Psoas muscle (tissue), 8 donors: ENCODE measurements at places on chromosomes 2 and 18. TPM values are rescaled to one million over a fixed set of nuclear protein-coding genes. Genes with fewer than 3 reads are reported as not detected.

DNA sequence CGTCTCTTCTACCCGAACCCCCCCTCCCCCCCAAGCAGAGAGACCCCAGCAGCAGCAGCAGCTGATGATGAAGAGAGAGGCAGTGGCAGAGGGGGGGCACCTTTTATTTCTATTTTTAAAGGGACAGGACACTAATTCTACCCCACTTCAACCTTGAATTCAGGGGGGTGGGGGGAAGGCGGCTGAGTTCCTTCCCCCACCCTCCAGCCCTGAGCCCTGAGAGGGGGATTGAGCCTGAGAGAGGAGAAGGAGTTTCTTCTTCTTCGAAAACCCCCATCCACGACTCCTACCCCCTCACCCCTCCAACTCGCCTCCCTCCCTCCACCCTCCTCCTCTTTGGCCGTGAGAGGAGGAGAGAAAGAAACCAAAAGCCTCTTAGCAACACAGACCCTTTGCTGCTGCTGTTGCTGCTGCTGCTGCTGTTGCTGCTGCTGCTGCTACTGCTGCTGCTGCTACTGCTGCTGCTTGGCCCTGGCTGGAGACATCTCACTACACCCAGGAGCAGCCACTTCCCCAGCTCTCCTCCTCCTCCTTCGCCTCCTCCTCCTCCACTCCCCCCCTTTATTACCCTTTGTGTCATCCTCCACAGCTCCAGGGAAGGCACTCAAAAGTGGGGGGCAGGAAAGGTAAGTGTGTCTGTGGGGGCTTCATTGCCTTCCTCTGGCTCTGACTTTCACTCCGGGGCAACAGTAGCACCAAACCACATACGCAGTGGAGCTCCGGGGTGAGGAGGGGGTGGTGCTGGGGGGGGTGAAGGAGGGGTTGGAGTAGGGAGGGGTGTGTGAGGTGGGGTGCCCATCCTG lies at the start of gene MBD5:
MBD5 (plus strand) TSS at position 33 of the 803 bp plus-strand sequence.
- DNase-seq = peak; percentile 37

DNA sequence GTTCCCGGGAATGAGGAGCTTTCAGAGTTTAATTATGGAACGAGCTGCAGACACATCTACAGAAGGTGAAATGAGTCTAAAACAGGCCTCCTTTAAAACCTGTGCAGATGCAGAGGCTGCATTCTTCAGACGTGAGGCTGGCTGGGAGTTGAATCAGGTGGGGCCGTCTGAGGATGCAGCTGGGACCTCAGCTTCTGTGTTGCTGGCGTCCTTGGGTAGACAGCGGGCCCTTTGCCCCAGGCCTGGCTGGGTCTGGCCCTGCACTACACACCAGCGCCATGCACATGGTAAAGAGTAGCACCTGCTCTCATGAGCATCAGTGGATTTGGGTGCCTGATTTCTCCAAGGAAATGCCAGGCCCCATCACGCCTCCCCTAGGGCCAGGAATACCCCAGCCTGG lies 67.3 kb downstream of the TMEM18 start:
- no peak for DNase-seq

Gene PLEK
- total RNA-seq = 2.4 TPM

GRCh38 chr2:9215680-9216079 lies 9.1 kb downstream of the ASAP2 start:
- DNase-seq = no peak

Gene RFX8
- not detected for total RNA-seq

Gene FIGN
- total RNA-seq = 1.2 TPM

- no peak for DNase-seq
Observed at GRCh38 chr2:134351016-134351415, 97.1 kb downstream of the MGAT5 start.

Gene ST8SIA5
- 7.7 TPM for total RNA-seq

Gene CROCC2
- total RNA-seq = not detected

DNA sequence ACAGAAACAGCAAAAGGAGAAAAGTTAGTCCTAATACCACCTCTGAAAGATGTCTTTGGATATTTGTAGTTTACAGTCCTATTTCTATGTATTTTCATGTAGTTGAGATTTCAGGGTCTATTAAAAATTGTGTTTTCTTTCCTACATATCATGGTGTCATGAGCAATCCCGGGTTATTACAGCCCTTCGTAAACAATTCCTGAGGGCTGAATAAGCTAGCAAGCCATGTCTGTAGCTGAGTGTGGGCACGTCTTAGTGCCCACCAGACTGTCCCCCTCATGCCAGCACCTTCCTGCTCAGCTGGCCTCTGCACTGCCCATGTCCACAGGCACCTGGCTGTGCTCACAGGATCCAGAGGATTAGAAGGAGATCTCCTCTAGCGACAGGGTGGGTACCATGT lies 60.6 kb downstream of the CTIF start:
- no peak for DNase-seq

Gene CCDC178
- not detected for total RNA-seq

GRCh38 chr2:77954931-77955330 lies 432.8 kb upstream of the LRRTM4 start:
- DNase-seq = no peak

GRCh38 chr2:98293931-98294687 lies 52.1 kb upstream of the CNGA3 start:
- no peak for DNase-seq

GRCh38 chr2:105272176-105272575 lies 30.6 kb downstream of the GPR45 start:
- DNase-seq = no peak

DNA sequence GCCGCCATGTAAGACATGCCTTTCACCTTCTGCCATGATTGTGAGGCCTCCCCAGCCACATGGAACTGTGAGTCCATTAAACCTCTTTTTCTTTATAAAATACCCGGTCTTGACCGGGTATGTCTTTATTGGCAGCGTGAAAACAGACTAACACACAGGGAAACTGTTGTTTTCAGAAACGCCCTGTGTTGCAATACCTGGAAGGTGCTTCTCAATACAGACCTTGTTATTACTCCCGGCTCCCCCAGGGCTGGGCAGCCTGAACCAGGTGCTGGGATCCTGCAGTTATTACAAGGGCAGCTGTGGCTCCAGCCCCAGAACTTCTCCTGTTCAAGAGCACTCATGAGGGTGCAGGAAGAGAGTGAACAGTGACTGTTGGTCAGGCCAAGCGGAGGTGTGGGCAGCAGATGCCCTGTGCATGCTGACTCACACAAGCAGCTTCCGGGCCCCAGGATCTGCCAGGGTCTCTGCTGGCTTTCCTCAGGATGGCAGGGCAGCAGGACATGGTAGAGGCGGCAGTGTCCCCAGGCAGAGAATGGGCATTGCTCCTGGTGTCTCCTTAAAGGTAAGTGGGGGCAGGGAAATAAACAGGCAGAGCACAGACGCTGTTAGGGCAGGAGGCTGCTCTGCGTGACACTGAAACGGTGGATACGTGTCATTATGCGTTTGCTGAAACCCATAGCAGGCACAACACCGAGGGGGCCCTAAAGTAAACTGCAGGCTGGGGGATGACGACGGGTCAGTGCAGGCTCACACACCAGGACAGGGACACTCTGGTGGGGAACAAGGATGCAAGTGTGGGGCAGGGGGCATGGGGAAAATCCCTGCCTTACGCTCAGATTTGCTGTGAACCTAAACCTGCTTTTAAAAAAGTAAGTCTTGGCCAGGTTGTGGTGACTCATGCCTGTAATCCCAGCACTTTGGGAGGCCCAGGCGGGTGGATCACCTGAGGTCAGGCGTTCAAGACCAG lies 89.1 kb downstream of the NDUFA10 start:
- peak; percentile 15 for DNase-seq

Gene EDAR
- total RNA-seq = not detected

DNA sequence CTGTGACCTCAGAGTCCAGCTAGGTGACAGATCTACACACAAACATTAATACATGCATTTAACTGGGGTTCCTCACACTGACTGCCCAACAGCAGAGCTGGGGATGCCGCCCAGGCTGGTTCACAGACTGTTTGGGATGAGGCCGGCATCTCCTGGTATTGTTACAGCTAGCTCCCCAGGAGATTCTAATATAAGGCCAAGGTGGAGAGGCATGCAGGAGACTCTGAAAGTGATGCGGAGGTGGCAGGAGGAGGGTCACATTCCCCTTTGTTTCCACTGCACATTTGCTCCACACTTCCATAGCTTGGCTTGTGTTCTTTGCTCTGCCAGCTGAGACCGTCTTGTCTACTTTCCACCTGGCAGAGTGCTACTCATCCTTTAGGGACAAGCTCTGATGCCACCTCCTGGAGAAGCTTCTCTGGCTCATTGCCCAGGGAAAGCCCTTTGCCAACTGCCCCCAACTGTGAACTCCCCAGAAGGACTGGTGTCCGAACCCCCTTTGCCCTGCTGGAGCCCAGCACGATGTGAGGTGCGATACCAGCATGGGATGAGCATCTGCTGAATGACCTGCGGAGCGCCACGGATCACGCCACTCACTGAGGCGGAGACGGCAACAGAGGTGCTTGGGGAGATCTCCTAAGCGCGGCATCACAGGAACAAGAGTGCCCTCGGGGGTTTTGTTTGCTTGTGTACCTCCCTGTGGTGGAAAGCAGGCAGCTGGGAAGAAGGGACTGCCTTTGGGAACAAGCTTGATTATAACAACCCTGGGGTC lies 88.8 kb downstream of the UXS1 start:
- DNase-seq = no peak

Gene ITPRIPL1
- 1.2 TPM for total RNA-seq

Gene MOB1A
- 29.0 TPM for total RNA-seq

Gene GULP1
- 11.3 TPM for total RNA-seq

Gene CABLES1
- 1.2 TPM for total RNA-seq

DNA sequence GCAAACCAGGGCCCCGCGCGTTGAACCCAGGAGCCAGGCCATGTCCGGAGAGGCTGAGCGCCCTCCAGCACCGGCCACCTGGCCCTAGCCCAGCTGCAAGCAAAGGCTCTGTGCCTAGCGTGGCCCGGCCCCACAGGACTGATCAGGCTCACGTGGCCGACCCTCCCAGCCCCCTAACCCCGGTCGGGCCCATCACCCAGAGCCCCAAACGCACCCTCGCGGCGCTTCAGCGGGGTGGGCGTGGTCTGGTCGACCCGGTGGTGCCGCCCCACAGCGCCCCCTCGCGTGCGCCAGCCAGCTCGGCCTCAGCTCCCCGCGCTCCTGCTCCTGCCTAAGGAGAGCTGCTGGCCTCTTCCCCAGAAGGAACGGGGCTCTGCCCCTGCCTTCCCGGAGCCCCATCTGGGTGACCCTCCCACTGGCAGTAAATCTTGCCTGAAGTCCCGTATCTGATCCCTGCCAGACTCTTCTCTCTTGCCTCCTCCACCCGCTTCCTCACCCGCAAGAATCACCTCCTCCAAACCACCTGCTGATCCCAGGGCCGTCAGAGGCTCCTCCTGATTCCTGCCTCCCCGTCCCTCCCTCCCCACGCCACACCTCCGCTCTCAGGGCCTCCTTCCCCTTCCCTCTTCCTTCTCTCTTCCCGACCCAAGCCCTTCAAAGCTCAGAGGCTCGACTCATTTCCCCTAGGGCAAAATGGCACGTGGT lies 12.3 kb upstream of the TEX51 start:
- peak; percentile 82 for DNase-seq
